ENCODE measurements at places on chromosomes 6 and 20. TPM values are rescaled to one million over a fixed set of nuclear protein-coding genes. Genes with fewer than 3 reads are reported as not detected.

MCCD1 gene
- not detected for total RNA-seq

TBC1D7 gene
- 2.7 TPM for total RNA-seq

ARMC12 gene
- not detected for total RNA-seq

EPHA7 gene
- total RNA-seq = 1.2 TPM

FOXQ1 gene
- not detected for total RNA-seq

SPTLC3 gene
- total RNA-seq = 33.9 TPM

PERP gene
- total RNA-seq = 46.9 TPM

ANKEF1 gene
- 0.58 TPM for total RNA-seq

ARFGEF3 gene
- 32.9 TPM for total RNA-seq

PRICKLE4 gene
- 8.4 TPM for total RNA-seq

PTK6 gene
- total RNA-seq = 22.2 TPM

NRN1 gene
- not detected for total RNA-seq

TFAP2D gene
- total RNA-seq = not detected

CFB gene
- 17.4 TPM for total RNA-seq

CBFA2T2 gene
- total RNA-seq = 14.8 TPM

UST gene
- 2.5 TPM for total RNA-seq
